ENCODE measurements at places on chromosomes 3 and 15.

- no peak for DNase-seq
These were observed 21.2 kb upstream of the ZNF639 start for GRCh38 chr3:179301645-179302044.

DNA sequence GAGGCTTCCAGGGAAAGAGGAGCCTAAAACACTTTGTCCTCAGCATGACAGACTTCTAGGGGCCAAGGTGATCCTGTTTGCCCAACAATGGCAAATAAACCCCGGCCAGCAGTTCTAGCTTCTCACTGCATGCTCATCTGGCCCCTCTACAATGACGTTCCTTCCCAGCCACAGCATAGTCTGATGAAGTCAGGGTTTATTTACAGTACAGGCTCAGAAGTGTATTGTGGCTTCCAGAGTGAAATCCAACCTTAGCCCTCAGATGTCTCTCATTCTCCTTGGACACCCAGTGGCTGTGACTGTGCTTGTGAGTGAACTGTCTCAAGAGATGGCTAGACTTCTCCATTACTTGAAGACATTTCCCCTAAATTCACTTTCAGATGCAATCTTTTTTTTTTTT, 40.8 kb downstream of the BFSP2 start:
- DNase-seq = peak; percentile 30

DNA sequence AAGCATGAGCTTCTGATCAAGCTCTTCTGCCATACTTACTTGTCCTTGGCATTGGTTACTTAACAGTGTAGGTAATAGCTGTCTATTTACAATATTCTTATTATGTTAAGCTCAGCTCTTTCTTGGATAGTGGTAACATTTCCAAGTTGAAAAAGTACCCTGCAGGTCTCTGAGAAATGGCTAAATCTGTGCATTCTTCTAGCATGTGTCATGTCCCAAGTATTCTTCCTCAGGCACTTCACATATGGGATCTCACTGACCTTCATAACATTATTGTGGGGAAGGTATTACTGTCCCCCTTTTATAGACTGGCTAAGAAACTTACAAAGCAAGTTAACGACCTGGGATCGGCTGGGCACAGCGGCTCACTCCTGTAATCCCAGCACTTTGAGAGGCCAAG, 236.1 kb downstream of the RORA start:
- peak; percentile 87 for DNase-seq

DNA sequence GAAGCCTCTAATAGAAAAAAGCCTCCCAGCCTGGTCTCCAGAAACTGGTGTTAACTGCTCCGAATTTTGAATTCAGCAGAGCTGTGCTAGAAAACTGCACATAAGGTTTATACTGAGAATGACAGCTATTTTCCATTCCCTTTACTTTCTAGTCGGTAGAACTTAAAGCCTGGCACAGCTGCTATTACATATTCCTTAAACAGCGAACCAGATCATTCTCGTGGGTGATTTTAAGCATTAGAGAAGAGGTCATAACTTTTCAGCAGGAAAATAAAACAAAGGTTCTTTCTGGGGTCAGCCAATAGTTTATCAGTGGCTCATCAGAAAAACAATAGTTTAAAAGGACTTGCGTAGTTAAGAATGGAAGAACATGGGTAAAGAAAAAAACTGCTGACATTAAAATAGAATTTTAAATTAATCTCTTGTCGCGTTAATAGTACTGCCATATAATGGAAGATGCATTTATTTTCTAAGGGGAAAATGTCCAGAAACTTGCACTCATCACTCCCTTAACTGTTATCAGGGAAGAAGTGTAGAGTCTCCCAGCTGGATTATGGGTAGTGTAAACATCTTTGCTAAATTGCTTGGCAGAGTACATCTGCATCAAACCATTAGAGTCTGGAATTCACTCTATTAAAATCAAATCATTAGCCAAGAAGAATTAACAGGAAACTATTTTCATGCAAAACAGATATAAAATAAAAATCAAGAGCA, 7.9 kb downstream of the VGLL4 start:
- peak; percentile 36 for DNase-seq

DNA sequence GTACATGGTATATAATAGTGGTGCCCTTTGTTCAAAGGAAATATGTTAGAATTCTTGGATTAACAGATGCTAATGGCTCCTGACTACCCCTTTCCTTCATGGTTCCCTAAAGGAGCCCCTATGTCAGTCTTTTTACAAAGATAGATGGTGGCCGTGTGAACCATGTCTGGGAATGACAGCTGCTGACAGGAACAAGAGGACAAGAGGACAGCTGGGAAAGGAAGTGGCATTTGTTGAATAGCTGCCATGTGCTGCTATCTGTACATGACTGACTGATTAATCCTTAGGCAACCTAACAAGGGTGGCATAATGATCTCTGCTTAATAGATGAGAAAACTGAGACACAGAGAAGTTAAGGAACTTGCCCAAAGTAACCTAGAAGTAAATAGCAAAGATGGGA, 321.7 kb downstream of the ZNF621 start:
- DNase-seq = no peak

DNA sequence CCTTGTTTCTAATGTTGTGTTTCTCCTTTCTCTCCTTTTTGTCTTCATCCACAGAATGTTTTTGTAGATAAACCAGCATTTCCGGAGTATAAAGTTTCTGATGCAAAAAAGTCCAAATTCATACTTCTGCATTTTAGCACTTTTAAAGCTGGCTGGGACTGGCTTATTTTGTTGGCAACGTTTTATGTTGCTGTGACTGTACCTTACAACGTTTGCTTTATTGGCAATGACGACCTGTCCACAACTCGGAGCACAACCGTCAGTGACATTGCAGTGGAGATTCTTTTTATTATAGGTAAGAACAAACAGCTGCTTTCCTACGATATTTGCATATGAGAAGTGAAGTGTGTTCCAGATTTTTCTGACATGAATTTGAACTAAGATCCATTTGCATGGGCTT, 199.4 kb downstream of the KCNH8 start:
- DNase-seq = no peak

DNA sequence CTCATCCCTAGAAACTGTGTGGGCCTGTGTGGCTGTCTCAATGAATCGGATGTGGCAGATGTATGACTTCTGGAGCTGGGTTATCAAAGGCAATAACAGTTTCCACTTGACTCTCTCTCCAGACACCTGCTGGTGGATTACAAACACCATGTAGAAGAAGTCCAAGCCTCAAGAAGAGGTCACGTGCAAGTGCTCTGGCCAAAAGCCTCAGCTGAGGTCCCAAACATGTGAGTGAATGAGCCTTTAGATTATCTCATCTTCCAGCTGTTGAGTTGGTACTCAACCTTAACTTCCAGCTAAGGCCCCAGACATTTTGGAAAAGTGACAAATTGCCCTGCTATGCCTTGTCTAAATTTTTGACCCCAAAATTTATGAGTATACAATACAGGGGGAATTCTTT, 42.7 kb upstream of the IL12A start:
- no peak for DNase-seq

DNA sequence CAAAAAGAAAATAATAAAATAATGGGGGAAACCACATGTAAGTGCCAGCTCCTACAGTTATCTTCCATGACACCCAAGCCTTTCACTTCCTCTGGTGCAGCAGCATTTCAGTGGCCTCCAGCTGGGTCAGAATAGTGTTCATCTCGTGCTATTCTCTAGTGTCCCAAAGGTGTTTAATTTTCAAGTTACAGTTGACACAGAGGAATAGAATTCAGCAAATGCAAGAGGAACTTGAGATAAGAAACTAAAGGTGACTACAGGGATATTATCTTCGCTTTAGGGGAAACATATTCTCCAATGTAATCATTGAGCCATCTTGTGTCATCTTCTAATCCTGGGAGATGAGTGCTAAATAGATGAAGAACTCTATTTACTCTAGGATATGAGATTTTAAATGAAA, 212.8 kb downstream of the EPHA3 start:
- DNase-seq = no peak

DNA sequence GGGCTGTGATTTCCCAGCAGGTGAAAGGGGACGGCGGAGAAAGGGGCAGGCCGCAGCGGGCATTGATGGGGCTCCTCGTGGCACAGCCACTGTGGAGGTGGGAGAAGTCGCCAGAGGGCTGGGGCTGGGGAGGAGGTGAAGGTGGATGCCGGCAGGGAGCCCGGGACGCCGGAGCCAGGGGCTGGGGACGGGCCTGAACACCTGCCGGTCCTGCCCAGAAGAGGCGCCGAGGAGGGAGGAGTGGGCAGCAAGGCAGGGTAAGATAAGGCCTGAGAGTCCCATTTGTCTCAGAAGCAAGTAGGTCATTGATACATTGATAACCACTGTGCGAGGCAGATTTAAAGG, 571 bp upstream of the RARRES1 start:
- DNase-seq = no peak

- DNase-seq = no peak
These were observed 1.2 kb downstream of the PCBP4 start for GRCh38 chr3:51966016-51966415.

DNA sequence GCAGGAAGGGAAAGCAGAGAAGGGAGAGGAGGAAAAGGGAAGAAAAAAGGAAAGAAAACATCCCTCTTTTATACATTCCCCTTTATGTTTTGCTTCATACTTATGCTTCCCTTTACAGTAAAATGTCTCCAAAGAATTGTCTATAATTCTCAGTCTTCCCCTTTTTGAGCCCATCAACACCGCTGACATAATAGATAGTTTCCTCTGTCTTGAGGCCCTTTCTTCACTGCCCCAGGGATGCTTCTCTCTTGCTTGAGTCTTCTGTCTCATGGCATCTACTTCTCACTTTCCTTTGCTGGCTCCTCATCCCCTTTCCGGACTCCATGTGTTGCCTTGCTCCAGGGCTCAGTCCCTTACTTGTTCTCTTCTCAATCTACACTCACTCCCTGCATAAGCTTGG, 99.7 kb upstream of the DAZL start:
- DNase-seq = no peak

All from choroid plexus epithelial cell (primary cell).